ENCODE measurements at places on chromosomes 12 and 14. TPM values are rescaled to one million over a fixed set of nuclear protein-coding genes. Genes with fewer than 3 reads are reported as not detected.

CIROP gene
- total RNA-seq = not detected

- no peak for DNase-seq
Measured at GRCh38 chr14:68451696-68452373, 341.0 kb downstream of the ZFP36L1 start.

LGR5 gene
- not detected for total RNA-seq

FLVCR2 gene
- 0.75 TPM for total RNA-seq

DNA sequence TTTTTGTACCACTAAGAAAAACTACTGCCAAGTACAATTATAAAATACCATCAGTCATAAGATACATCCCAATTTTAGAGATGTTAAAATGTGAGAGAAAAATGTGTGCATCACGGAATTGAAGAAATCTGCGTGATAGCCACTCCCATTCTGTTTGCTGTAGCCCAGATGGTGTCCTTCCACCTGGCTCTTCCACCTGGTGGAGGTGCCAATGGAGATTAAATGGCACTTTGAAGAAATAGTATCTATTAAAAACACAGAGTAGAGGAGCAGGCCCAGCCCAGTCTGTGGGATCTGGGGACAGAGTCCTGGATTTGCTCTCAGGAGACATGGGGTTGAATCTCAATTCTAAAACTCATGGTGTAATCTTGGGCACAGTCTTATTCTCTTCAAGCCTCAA lies 35.5 kb downstream of the TSPAN11 start:
- no peak for DNase-seq

- DNase-seq = no peak
Measured at GRCh38 chr14:79656496-79656895, 554.8 kb downstream of the DIO2 start.

DNA sequence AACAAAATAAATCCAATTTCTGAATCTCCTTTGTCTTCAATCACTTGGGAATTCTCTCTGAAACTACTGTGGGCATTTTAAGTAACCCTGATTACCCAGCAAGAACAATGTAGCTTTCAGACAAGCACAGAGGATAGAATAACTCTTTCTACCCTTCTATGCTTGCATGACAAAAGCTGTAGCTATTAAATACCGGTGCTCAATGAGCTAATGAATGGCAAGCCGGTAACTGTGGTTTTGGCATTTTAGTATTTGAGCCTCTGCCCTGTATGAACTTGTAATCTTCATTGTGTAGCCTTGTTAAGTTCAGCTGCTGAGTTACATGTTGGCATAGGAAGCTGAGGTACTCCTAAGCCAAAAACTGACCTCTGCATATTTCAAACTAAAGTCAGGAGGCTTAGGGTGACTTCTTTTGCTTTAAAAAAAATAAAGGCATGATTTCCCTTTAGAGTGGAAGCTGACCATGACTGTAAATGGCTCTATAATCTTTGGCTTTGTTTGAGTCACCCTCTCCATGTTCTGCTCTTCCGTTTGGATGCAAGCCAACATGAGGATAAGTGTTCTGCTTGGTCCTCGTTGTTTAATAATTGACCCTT lies 171.0 kb upstream of the HIF1A start:
- peak; percentile 95 for DNase-seq

- DNase-seq = no peak
Measured at GRCh38 chr12:1222858-1223639, 232.0 kb downstream of the ERC1 start.

DNA sequence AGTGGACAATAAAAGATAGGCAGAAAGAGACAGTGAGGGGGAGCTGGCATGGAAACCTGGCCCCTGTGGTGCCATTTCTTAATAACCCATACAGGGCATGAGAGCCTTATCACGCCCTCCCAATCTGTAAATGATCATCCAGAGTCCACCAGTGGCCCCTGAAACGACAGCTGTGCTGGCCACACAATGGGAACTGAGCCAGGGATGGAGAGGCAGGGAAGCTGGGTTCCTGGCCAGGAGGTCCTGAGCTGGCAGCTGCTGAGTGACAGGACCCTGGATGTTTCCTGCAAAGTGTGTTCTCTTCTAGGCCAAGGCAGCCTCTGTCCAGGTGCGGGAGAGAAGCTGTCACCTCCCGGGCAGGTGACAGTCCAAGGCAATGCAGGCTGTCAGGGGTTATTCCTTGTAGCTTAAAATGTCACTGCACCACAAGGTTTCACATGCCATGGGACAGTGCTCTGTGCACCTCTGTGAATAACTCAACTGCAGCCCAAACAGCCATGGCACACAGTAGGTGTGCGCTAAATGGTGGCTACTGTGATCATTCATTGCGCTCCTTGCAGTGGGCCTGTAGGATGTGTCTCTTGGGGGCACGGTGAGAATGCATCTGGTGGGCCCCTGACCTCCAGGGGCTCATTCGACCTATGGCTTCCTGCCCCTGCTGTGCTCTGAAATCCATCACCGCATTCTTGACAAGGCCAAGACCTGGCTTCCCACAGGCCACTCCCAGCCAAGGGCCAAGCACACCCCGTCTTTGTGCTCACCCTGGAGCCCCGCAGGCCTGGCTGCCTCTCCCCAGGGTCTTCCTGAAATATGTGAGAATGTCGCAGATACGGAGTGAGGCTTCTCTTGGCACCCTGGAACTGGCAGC lies 46.3 kb upstream of the BCL11B start:
- DNase-seq = no peak

DNA sequence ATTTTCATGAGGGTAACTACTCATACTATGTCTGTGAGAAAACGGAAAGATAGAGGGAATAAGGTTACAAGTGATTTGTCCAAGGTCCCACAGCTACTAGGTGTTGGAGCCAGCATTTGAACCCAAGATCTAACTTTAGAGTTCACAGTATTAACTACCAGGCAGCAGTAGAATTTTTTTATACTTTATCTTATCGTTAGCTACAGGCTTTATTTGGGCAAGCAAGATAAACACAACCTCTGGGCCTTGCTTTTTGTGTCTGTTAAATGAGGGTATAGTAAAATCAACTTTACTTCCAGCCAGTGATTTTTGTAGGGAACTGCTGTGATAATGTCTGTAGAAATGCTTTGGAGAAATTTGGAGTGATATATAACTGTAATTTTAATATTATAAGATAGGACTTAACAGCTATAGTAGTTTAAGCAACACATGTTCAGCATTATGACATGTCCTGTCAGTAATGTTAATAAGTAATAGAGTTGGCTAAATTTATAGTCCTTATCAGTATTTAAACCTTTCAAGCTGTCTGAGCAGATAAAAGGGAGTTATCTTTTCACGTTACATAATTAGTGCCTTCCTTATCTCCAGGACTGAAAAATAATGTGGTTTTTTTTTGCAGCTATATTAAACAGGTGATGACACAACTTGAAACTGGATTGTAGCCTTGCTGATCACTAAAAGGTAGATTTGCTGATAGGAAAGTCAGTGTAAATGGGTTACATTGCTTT lies 12.8 kb downstream of the LEMD3 start:
- no peak for DNase-seq

AICDA gene
- 1.3 TPM for total RNA-seq

- DNase-seq = no peak
Measured at GRCh38 chr12:68559984-68560850, 50.5 kb upstream of the RAP1B start.

HOXC12 gene
- not detected for total RNA-seq

TMCC3 gene
- total RNA-seq = 22.8 TPM

DNA sequence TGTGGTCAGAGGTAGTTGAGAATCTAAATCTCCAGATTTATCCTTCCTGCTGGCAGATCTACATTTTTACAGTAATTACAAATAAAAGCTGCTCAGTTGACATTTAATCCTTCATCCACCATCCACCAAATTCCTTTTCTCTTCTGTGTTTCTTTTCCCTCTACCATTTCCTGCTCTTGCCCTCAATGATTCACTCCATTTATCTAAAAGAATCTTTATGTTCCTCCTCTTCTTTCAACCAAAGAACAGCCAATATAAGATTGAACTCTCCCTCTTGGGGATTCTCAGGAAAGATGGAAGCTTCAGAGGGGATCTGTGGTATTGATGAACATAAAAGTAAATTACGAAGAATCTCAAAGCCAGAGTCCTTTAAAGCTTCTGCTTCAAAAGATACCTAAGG lies 4.4 kb downstream of the MAP4K5 start:
- DNase-seq = no peak

- no peak for DNase-seq
Measured at GRCh38 chr12:89160716-89161123, 191.6 kb downstream of the DUSP6 start.

DEPDC4 gene
- 0.14 TPM for total RNA-seq

IRAK3 gene
- 3.0 TPM for total RNA-seq

GRCh38 chr12:70091021-70091521 lies 152.2 kb upstream of the CNOT2 start:
- DNase-seq = no peak

FGF23 gene
- not detected for total RNA-seq

Data from kidney epithelial cell (primary cell).